ENCODE measurements at places on chromosomes 7 and 10. TPM values are rescaled to one million over a fixed set of nuclear protein-coding genes. Genes with fewer than 3 reads are reported as not detected.

Gene LRWD1
- total RNA-seq = 26.2 TPM

GRCh38 chr7:22858640-22859561 is 36.3 kb upstream of the TOMM7 start:
- H3K36me3 ChIP-seq = no peaks in the 10 kb centered on the region
- DNase-seq = no peak
- no peaks in the 10 kb centered on the region for H3K27me3 ChIP-seq
- peaks cover 6% of the 10 kb centered on the region for H3K4me1 ChIP-seq
- H3K27ac ChIP-seq = no peak overlapping the region

Gene GCC1
- total RNA-seq = 21.1 TPM

Gene COL26A1
- total RNA-seq = 1.4 TPM

Gene OPN1SW
- total RNA-seq = not detected

DNA sequence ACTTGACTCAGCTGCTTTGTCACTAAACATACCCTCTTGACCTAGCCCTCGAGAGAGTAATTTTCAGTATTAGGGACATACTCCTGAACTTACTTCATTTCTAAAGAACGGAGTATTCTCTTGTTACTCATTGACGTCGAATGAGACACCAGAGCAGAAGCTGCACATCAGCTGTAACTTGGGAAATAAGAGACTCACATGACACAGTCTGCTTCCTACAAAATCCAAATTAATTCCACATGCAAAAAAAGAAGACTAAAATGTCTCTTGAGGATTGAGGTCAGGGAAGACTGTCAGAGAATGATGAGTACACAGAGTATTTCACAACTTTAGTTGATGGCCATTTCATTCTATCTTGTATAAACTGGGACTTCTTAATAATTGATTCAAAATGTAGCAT is 114.7 kb upstream of the EGFR start:
- H3K27me3 ChIP-seq = no peaks in the 10 kb centered on the region
- H3K27ac ChIP-seq = no peak overlapping the region
- H3K4me3 ChIP-seq = no peak overlapping the region
- no peak for DNase-seq

Gene LIPJ
- 0.24 TPM for total RNA-seq

GRCh38 chr7:47291461-47292081 is 290.3 kb downstream of the TNS3 start:
- H3K4me1 ChIP-seq = peaks cover 6% of the 10 kb centered on the region
- H3K27me3 ChIP-seq = no peaks in the 10 kb centered on the region
- no peak overlapping the region for H3K27ac ChIP-seq

Gene ASIC3
- 2.5 TPM for total RNA-seq

- no peak overlapping the region for H3K4me3 ChIP-seq
- H3K27me3 ChIP-seq = no peaks in the 10 kb centered on the region
- H3K4me1 ChIP-seq = no peaks in the 10 kb centered on the region
- H3K36me3 ChIP-seq = no peaks in the 10 kb centered on the region
Observed at GRCh38 chr7:132443761-132444520, 132.3 kb downstream of the PLXNA4 start.

GRCh38 chr10:72274730-72275350 is 1.1 kb downstream of the DDIT4 start:
- H3K27me3 ChIP-seq = no peaks in the 10 kb centered on the region
- no peaks in the 10 kb centered on the region for H3K36me3 ChIP-seq
- H3K27ac ChIP-seq = peak overlapping the region; percentile 92

DNA sequence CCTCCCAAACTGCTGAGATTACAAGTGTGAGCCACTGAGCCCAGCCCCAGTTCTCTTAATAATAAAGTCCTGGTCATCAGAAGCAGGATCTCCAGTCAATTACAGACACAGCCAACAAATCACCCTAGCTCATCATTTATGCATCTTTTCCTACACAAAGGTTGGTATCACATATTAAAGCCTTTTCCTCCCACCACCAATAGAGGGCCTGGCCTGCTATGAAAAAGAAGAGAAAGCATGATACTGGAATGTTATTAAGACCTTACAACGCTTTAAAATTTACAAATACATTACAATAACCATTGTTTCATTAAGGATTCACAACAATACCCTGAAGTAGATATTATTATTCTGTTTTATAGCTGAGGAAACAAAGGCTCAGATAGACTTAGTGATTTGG is 25.9 kb downstream of the VAX1 start:
- no peak overlapping the region for H3K4me3 ChIP-seq
- no peaks in the 10 kb centered on the region for H3K4me1 ChIP-seq
- DNase-seq = no peak
- no peaks in the 10 kb centered on the region for H3K36me3 ChIP-seq
- H3K27ac ChIP-seq = no peak overlapping the region
- H3K27me3 ChIP-seq = no peaks in the 10 kb centered on the region

DNA sequence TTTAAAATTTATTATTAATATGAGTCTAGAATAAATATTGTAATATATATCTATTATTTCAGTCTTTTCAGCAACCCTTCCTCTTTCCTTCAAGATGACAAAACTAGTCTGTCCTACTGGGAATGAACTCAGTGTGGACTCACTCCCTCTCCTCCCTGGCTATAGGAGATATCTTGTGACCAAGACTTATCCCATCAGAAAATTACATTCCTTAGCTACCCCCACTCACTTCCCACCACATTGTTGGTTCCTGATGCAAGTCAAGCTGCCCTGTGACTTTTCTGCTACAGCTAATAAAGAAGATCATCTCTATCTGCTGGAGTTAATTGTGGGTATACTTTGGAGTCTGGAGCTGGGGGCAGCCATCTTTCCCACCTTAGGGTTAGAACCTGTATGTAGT is 28.0 kb upstream of the MCU start:
- H3K4me1 ChIP-seq = peaks cover 2% of the 10 kb centered on the region
- no peak overlapping the region for H3K27ac ChIP-seq
- H3K4me3 ChIP-seq = no peak overlapping the region
- no peaks in the 10 kb centered on the region for H3K36me3 ChIP-seq

DNA sequence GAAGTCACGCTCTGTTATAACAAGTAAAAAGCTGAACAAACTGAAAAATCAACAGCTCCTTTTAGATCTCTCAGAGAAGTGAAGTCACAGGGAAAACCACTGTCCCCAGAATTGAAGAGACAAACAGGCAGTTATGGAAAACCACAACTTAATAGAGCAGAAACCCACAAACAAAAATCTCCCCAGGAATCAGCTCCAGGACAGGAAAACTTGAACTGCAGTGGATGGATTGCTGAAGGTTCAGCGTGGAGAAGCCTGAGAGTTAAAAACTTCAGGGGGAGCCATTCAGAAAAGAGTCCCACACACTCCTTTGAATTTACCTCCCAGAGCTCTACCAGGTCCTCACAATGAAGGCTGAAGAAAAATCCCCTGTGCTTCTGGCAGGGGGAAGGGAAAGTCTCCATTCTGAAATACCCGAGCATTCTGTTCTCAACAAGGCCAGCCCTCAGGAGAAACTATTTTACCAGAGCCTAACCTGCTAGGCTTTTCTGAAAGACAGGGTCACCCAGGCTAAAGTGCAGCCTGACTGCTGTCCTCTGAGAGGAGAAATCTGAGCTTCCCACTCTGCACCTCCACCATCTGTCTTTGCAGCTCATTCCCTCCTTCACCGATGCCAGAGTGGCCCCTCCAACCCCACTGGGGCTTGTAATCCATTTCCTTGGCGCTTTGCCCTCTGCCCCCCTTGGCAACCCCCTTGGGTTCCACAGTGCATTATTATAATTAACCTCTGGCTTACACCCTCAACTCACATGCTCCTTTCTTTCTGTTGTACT is 65.0 kb upstream of the CCNY start:
- H3K27me3 ChIP-seq = no peaks in the 10 kb centered on the region
- H3K4me3 ChIP-seq = no peak overlapping the region
- no peak for DNase-seq
- no peak overlapping the region for H3K27ac ChIP-seq
- no peaks in the 10 kb centered on the region for H3K4me1 ChIP-seq

GRCh38 chr7:154743206-154743605 is 259.7 kb downstream of the PAXIP1 start:
- no peaks in the 10 kb centered on the region for H3K4me1 ChIP-seq
- no peaks in the 10 kb centered on the region for H3K27me3 ChIP-seq
- no peak overlapping the region for H3K4me3 ChIP-seq
- no peak overlapping the region for H3K27ac ChIP-seq

GRCh38 chr7:119974972-119975371 is 298.0 kb upstream of the KCND2 start:
- H3K27me3 ChIP-seq = no peaks in the 10 kb centered on the region
- no peaks in the 10 kb centered on the region for H3K4me1 ChIP-seq
- H3K36me3 ChIP-seq = no peaks in the 10 kb centered on the region
- no peak overlapping the region for H3K4me3 ChIP-seq

DNA sequence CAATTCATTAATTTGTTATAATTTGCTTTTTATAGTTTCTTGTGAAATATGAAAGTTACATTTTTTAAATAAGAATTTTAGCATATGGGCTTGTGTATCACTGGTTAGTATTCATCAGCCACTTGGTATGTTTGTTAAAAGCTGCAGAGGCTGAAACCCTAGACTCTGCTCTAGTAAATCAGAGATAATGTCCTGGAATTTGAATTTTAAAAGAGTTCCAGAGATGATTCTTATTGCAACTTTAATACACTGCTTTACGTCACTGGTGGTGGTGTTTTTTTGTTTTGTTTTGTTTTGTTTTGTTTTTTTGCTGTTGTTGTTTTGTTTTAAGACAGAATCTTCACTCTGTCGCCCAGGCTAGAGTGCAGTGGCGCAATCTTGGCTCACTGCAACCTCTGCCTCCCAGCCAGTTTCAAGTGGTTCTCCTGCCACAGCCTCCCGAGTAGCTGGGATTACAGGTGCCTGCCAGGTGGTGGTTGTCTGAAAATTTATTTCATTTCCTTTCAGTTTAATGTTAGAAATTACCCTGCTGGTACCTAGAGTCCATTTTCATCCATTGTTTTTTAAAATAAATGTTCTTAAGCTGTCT is 43.8 kb downstream of the PTPN12 start:
- H3K4me3 ChIP-seq = no peak overlapping the region
- H3K27ac ChIP-seq = no peak overlapping the region
- H3K27me3 ChIP-seq = no peaks in the 10 kb centered on the region
- H3K4me1 ChIP-seq = no peaks in the 10 kb centered on the region

Gene MAT1A
- 1.5 TPM for total RNA-seq

Gene PLA2G12B
- total RNA-seq = not detected

Gene CLDN15
- total RNA-seq = 11.7 TPM

Gene RBM17
- total RNA-seq = 74.8 TPM

GRCh38 chr7:55250313-55250712 is 114.8 kb upstream of the LANCL2 start:
- H3K4me3 ChIP-seq = no peak overlapping the region
- no peaks in the 10 kb centered on the region for H3K27me3 ChIP-seq
- H3K36me3 ChIP-seq = no peaks in the 10 kb centered on the region
- DNase-seq = no peak
- H3K4me1 ChIP-seq = no peaks in the 10 kb centered on the region

- no peak overlapping the region for H3K27ac ChIP-seq
- H3K27me3 ChIP-seq = no peaks in the 10 kb centered on the region
- DNase-seq = no peak
- no peaks in the 10 kb centered on the region for H3K36me3 ChIP-seq
- H3K4me3 ChIP-seq = no peak overlapping the region
Observed at GRCh38 chr10:131020775-131021174, 290.7 kb downstream of the TCERG1L start.

DNA sequence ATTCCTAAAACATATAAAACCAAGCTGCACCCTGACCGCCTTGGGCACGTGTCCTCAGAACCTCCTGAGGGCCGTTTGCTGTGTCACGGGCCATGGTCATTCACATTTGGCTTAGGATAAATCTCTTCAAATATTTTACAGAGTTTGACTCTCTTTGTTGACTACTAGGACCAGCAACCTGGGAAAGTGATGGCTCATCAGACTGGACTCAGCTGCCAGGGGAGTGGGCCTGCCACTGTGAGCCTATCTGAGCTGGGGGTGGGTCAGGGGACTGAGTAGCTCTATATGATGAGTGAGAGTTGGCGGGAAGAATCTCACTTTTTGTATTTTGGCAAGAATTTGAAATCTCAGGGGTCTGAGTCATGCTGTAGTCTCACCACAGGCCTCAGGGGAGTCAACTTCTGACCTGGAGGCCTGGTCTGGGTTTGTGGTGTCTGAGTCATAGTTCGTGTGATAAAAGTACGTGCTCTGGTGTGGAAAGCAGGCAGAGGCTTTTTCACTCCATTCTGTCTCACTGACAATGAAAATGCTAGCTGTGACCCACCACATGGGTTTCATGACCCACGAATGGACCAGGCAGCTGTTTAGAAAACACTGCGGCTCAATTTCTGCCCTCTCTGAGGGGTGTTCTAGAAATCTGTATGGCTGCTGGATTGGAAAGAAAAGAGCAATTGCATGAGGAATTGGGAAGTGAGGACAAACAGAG is 4.2 kb upstream of the UPP1 start:
- DNase-seq = peak; percentile 82
- H3K27me3 ChIP-seq = no peaks in the 10 kb centered on the region
- peak overlapping the region; percentile 59 for H3K27ac ChIP-seq
- no peaks in the 10 kb centered on the region for H3K36me3 ChIP-seq

Gene FZD1
- total RNA-seq = 33.6 TPM

DNA sequence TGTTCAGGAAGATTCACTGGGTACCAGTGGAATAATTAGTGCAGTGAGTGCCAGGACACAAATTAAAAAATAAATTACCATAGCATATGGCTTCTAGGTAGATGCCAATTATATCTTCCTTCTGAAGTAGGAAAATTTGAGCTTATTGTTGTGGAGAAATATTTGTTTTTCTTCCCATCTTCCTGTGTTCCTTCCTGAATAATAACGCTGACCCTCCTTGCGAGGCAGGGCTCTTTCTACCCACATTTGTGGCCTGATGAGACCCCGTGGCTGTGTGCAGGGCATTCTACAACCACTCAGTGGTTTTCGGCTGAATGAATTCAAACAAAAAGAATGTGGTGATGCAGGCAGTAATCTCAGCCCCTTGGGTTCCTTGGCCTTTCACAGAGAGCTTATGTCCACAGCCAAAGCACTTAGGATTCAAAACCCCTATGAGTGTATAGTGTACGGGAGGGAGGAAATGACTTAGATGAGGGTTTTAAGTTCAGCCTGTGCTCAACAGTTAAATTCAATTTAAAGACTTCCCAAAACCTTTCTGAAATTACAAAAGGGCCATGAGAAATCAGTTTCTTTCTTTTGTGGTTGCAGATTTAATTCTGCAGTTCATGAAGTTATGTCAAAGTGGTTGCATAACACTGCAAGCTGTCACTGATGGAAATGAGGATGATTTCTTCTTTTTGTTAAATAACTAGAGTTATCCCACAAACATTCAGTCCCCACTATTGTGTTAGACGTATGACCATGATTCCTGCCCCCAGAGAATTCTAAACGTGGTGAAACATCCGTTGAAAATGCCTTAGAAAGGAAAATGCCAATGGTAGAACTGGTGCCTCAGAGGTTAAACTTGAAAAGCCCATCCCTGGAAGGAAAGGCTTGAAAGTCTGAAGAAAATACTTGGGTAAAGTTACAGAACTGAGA is 255.3 kb downstream of the FZD1 start:
- H3K27me3 ChIP-seq = no peaks in the 10 kb centered on the region
- H3K4me3 ChIP-seq = no peak overlapping the region
- no peaks in the 10 kb centered on the region for H3K4me1 ChIP-seq
- no peak for DNase-seq

Gene ACTL6B
- total RNA-seq = not detected

Gene MMD2
- total RNA-seq = not detected

Gene HMX2
- total RNA-seq = not detected

Gene MUC3A
- total RNA-seq = 0.72 TPM

Gene LAMTOR4
- 204 TPM for total RNA-seq

Data from ovary (tissue), 10 donors.